ENCODE measurements at places on chromosomes 12 and 14.

DNA sequence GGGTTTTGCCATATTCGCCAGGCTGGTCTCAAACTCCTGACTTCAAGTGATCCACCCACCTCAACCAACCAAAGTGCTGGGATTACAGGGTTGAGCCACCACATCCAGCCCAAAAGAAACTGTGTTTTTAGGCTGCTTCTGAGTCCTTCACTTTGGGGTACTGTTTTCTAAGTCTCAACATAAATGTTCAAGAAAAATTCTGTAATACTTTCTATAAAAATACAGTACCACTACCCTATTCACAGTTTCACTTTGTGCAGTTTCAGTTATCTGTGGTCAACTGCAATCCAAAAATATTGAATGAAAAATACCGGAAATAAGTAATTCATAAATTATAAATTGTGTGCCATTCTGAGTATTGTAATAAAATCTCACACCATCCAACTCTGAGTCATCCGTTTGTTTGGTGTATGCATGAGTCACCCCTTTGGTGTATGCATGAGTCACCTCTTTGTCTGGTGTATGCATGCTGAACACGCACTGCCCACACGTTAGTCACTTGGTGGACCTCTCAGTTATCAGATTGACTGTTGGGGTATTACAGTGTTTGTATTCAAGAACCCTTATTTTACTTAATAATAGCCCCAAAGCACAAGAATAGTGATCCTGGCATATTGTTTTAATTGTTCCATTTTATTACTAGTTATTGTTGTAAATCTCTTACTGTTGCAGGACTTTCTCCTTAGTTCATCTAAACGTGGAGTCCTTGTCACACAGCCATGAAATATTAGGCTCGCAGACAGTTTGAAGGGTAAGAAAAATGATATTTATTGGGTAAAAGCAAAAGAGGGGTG lies 190.2 kb downstream of the FSCB start:
- peak; percentile 89 for DNase-seq

DNA sequence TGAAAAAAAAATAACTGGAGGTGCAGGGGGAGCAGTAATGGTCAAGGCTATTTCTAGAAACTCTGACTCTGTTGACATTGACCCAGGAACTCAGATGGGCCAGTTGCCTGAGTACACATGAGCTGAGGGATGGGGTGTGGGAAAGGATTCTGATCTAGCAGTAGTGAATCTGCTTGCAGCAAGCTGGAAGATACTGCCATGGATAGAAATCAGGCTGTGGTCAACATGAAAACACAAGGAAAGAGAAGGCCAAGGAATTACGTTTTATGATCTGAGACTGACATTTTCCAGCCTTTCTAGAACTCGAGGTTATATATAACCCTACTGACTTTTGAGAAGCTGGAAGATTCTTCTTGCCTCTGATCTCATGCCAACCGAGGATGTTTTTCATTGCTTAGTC lies 90.0 kb downstream of the ANO6 start:
- DNase-seq: no peak

GRCh38 chr12:119178544-119179334 lies at the start of gene HSPB8:
HSPB8 (plus strand) TSS chr12:119178931; CDS start chr12:119179313, 382 bp downstream.
- no peak for DNase-seq

DNA sequence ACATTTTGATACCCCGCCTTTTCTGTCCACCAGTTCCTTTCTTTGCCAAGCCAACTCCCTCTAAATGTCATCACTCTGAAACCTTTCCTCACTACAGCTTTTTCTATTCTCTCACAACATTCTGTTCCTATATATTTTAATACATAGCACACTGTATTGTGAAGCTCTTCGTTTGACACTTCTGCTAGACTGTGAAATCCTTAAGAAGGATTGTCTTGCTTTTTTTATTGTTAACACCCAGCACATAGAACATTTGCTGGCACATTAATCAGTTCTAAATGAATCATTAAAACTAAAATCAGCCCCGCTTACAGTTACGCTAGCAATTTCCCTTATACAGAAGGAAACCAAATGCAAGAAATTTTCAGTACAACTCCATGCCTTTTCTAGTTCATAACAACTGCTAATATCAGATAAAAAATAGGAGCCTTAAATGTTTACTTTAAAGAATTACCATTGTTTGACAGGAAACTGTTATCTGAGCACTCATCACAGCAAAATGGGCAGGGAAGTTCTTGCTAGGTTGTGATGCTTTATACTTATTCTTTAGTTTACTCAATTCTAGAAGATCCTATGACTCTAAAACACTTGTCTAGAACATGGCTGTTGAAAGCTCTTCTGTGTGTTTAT lies 93.5 kb downstream of the PPP1R12A start:
- DNase-seq: no peak

DNA sequence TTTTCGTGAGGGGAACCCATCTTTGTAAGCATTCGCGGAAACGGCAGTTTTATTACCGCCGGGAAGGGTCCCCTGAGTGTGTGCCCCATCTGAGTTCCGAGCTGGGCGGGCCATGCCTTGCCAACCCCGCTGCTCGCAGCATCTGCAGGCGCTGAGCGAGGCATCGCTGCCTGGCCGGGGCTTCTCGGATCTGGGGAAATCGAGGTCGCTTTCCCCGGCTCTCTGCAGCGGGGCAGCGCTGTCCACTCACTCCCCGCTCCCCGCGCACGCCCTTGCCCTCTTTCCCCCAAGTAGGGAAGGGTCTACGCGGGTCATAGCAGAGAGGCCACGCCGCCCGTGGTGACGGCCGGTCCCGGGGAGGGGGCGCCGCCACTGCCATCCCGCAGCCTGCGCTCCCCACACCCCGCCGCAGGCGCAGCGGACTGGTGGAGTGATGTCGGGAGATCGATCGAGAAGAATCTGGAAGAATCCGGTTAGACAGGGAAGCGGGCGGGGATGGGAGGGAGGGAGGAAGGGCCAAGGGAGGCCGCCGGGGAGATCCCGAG lies 507 bp upstream of the FKBP4 start:
- DNase-seq: peak; percentile 61

DNA sequence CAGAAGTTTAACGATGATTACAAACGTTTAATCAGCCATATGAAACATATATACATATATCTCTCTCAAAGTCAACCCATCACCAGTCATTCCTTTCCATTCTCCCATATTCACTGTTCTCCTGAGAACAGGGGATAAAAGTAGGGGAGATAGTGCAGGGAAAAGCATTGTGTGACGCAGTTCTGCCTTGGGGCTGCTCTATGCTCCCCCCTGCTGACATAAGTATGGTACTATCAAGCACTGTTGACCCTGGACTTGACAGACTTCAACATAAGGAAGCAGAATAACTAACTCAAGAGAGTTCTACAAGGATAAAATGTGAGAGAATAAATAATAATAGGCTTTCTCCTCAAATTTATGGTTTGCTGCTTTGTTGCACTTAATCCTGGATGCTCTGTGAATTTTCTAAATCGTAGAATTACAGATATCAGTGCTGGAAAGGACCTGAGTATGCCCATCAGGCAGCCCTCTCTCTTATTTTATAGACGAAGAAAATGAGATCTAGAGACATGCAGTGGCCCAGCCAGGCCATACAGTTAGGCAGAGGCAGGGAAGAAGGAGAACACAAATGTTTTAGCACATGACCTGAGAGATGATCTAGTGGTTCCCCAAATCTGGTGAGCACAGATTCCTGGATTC lies 87.2 kb downstream of the SCN8A start:
- DNase-seq: no peak

DNA sequence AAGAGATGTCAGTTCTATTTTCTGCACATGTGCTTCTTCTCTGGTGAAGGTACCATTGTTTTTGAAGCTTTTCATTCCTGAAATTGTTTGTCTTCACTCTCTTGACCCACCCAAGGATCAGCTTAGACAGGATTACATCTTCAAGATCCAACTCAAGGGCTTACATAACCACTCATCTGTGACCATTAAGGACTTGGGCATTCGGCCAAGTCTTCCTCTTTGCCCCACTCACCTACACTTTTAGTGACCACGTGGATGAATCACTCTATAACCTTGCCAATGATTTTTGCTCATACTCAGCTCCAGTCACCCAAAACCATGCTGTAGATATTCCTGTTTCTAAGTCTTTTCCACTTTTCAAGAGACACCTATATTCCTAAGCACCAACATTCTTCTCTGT lies 36.5 kb upstream of the SSTR1 start:
- DNase-seq: no peak

- DNase-seq: no peak
Measured at GRCh38 chr14:52032204-52032801, 36.6 kb downstream of the NID2 start.

GRCh38 chr12:80157645-80158044 lies 58.3 kb downstream of the OTOGL start:
- no peak for DNase-seq

DNA sequence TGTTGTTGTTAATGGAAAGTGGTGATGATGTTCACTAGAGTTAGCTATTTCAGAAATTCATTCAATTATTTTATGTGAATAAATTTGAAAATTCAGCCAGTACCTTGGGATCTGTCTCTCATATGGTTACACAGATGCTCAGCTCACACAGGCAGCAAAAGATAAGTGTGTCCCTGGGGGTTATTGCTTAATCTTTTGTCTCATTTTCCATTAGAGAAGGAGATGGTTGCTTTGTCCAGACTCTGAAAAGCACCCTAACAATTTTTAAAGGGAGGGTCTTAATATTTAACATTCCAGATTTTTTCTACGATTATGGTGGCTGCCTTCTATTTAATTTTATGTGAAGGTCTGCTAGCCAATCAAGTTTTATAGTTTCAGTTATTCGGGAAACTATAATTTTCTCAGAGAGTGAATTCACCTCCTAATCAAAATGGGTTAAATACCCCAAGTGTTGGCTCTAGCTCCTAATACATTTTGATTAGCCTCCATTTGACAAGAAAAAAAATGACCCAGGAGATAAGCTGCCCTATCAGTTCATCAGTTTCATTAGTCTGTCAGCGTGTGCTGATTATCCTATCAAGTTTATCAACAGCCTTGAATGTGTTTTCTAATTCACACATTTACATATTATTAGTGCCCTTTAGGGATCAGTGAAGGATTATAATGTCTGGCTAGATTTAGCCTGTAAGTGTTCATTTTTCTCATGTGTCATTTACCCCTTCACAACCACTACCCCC lies 282.1 kb downstream of the TMTC2 start:
- no peak for DNase-seq

DNA sequence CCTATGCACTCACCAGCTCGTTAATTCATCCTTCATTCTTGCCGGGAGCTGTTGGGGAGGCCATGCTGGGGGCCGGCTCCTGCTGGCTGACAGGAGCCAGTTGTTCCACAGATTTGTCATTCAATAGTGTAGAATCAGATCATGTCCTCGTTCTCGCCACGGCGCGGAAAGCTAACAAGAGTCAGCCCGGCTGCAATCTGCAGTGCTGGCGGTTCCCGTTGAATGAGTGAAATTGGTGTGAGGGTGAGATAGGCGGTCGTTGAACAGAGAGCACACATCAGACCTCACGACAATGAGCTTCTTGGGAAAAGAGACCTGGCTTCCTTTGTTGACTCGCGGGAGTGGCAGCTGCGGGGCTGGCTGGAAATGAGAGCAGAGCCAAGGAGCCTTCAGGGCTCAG lies 57.5 kb downstream of the KIF26A start:
- no peak for DNase-seq
